NCI-H2029 treated with DMSO at 0.1 percent for 48 hours (cell line): ENCODE measurements at places on chromosomes 1 and 21.

GRCh38 chr1:37533317-37534093, 18.9 kb upstream of the MEAF6 start:
- no peak for DNase-seq

- DNase-seq: no peak
Measured at GRCh38 chr1:20410503-20410902, 75.5 kb downstream of the CAMK2N1 start.

GRCh38 chr1:29235955-29236711, at the start of gene PTPRU:
Gene PTPRU (plus strand): TSS chr1:29236522. CDS start chr1:29236645, 123 bp downstream.
- DNase-seq: no peak

- DNase-seq: peak; percentile 7
Measured at GRCh38 chr1:212566522-212567479, 41.8 kb upstream of the ATF3 start.

DNA sequence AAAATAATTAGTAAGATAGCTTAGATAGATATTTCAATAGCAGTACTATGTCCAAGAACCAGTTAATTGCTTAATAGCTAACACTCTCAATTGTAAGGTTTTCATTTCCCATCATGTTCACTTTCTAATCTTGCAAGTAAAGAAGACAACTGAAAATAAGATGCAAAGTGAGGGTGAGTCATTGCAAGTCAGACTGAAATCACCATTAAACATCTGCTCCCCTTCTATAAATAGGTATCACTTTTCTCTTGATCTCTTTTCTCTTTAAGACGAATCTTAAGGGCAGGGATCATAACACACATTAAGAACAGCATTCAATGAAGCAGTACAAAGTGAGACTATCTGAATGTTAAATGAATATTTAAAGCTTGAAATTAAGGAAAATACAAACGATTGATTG, 40.4 kb downstream of the UBR4 start:
- no peak for DNase-seq

GRCh38 chr1:24126018-24126671, 14.2 kb upstream of the MYOM3 start:
- no peak for DNase-seq

GRCh38 chr1:12083766-12084165, 20.7 kb downstream of the TNFRSF8 start:
- DNase-seq: no peak
